ENCODE measurements at places on chromosomes 7 and 10.

GRCh38 chr10:62068464-62068863 lies 167.0 kb downstream of the ARID5B start:
- no peak for DNase-seq
- no peak overlapping the region for H3K27ac ChIP-seq
- H3K4me1 ChIP-seq = peaks cover 2% of the 10 kb centered on the region
- H3K27me3 ChIP-seq = no peaks in the 10 kb centered on the region

DNA sequence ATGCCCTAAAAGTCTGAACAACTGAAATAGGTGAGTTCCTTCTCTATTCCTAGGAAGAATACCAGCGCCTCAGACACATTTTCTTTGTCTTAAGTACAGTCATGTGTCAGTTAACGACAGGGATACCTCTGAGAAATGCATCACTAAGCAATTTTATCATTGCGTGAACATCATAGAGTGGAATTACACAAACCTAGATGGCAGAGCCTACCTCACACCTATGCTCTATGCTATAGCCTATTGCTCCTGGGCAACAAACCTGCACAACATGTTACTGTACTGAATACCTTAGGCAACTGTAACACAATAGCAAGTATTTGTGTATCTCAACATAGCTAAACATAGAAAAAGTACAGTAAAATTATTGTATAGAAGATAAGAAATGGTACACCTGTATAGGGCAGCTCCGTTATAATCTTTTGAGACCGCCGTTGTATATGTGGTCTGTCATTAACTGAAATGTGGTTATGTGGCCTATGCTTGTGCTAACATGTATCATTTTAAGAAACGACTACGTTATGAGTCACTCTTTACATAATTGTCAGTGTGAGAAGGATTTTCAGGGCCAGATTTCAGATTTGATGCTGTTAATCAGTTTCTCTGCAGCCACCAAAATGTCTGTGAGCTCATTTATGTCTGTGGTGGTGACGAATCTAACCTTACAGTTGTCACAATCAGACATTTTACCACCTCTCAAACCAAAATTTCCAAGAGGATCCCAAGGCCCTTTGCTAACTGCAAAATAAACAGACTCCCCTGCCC lies 66.1 kb upstream of the STK17A start:
- no peaks in the 10 kb centered on the region for H3K36me3 ChIP-seq
- no peak overlapping the region for H3K27ac ChIP-seq
- DNase-seq = no peak

DNA sequence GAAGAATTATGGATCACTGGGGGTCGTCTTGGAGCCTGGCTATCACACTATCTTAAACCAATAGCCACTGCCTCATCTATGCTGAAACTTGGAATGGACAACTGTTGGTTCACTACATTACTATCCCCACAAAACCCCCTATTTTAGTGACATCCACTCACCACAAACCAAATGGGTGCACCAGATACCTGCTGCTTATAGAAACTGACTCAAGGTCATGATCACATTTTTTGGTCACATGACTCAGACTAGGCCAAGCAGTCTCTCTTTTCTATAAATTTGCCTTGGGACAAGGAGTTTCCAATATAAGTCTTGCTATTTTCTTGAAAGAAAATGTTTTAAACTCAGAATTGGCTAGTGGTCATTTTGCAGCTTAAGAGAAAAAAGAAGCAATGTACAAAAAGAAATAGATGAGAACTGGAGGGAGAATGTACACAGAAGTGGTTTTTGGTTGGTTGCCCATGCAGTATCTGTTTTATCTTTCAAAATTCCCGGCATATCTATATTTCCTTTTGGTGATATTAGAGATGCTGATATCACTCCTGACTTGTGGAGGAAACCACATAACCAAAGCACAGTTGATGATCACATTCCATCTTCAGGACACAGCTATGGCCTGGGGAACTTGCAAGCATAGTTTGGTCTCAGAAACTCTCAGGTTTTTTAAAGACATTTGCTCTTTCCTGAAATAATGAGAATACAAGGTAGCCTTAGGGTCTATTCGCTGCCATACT lies 85.2 kb upstream of the CACNA2D1 start:
- H3K27me3 ChIP-seq = no peaks in the 10 kb centered on the region
- H3K36me3 ChIP-seq = no peaks in the 10 kb centered on the region
- no peak overlapping the region for H3K4me3 ChIP-seq
- DNase-seq = no peak
- H3K4me1 ChIP-seq = no peaks in the 10 kb centered on the region

DNA sequence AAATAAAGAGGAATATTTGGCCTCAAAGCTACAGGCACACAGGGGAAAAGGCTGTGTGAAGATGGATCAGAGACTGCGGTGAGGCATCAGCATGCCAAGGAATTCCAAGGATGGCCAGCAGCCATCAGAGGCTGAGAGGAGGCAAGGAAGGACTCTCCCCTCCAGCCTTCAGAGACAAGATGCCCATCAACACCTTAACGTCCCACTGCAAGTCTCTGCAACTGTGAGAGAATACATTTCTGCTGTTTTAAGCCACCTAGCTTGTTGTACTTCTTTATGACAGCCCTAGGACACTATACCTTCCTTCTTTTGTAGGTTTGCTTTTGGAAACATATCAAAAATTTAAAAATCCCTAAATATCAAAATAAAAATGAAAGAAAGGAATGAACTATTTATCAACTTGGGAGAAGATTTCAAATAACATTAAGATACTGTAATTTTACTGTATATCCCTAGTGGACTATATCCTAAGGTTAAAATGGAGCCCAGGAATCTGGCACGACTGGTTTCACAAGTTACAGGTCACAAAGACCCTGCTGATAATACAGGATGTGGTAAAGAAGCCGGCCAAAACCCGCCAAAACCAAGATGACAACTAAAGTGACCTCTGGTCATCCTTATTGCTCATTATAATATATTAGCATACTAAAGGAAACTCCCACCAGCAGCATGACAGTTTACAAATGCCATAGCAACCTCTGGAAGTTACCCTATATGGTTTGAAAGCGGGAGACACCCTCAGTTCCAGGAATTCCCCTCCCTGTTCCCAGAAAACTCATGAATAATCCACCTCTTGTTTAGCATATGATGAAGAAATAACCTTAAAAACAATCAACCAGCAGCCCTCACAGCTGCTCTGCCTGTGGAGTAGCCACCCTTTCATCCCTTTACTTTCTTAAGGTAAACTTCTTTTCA lies 185.2 kb downstream of the AVL9 start:
- no peaks in the 10 kb centered on the region for H3K4me1 ChIP-seq
- DNase-seq = no peak
- H3K36me3 ChIP-seq = no peaks in the 10 kb centered on the region

DNA sequence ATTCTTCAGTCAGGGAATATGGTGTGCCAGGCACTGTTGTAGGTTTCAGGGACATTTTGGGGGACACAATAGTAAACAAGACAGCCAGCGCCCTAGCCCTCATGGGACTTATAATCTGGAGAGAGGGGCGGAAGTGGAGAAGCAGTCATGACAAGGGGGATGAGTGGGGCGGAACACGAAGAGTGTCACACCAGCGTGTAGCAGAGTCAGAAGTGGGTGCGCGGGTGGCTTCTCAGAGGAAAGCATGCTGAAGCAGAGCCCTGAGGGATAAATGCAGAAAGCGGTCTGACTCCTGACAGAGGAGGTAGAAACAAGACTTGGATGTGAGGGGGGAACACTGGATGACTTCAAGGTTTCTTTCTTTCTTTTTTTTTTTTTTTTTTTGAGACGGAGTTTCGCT lies 160.3 kb upstream of the LYZL2 start:
- peaks cover 17% of the 10 kb centered on the region for H3K4me1 ChIP-seq
- H3K36me3 ChIP-seq = no peaks in the 10 kb centered on the region
- no peak overlapping the region for H3K4me3 ChIP-seq
- no peak for DNase-seq
- H3K27ac ChIP-seq = no peak overlapping the region
- no peaks in the 10 kb centered on the region for H3K27me3 ChIP-seq

DNA sequence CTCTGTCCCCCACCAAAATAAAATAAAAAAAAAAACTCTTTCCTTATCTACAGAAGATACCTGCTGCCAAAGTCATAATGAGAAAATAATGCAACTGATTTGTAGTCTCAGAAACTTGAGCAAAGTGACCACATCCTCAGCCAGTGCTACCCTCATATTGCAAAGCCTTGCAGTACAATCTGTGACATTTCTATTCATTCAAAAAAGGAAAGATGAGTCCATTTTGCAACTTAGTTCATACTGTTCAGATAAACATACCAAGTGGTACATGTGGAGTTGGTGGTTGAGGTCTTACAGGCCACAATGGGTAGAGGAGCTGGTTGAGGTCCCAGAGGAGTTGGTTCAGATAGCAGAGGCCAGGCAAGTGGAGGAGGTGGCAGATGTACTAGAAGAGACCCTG lies 6.5 kb upstream of the EIF5AL1 start:
- H3K4me1 ChIP-seq = no peaks in the 10 kb centered on the region
- H3K4me3 ChIP-seq = no peak overlapping the region
- no peaks in the 10 kb centered on the region for H3K36me3 ChIP-seq
- H3K27me3 ChIP-seq = peaks cover 11% of the 10 kb centered on the region
- no peak overlapping the region for H3K27ac ChIP-seq

DNA sequence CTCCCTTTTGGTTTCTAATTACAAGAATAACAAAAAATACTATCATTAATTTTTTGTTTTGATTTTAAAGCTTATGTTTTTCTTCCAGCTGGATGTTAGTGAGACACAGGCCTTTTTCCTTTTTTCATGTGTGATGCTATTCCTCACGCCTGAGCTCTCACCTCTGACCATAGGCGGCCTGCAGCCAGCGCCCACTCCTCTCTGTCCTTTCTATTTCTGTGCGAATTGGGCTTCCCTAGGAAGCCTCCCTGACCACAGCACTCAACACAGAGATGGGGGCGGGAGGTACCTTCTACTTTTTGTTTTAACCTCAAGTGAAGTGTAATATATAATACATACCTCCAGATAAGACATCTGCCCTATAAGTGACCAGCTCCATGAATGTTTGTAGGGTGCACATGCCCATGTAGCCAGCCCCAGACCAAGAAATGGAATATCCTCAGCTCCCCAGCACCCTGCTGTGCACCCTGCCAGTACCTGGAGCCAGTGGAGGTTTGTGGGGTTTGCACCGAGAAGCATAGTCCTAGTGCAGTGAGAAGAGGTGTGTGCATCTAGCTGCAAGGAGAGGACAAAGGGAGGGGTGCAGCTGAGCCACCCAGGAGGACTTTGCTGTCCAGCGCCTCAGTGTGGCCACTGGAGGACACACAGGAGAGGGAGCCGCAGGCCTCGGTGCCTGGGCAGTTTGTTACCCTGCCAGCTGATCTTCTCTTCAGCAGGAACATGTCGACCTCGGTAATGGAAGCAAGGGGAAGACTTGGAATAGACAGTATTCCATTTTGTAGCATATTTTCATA lies 38.5 kb downstream of the BNIP3 start:
- H3K4me1 ChIP-seq = no peaks in the 10 kb centered on the region
- H3K4me3 ChIP-seq = no peak overlapping the region
- H3K27ac ChIP-seq = no peak overlapping the region
- peak; percentile 20 for DNase-seq

DNA sequence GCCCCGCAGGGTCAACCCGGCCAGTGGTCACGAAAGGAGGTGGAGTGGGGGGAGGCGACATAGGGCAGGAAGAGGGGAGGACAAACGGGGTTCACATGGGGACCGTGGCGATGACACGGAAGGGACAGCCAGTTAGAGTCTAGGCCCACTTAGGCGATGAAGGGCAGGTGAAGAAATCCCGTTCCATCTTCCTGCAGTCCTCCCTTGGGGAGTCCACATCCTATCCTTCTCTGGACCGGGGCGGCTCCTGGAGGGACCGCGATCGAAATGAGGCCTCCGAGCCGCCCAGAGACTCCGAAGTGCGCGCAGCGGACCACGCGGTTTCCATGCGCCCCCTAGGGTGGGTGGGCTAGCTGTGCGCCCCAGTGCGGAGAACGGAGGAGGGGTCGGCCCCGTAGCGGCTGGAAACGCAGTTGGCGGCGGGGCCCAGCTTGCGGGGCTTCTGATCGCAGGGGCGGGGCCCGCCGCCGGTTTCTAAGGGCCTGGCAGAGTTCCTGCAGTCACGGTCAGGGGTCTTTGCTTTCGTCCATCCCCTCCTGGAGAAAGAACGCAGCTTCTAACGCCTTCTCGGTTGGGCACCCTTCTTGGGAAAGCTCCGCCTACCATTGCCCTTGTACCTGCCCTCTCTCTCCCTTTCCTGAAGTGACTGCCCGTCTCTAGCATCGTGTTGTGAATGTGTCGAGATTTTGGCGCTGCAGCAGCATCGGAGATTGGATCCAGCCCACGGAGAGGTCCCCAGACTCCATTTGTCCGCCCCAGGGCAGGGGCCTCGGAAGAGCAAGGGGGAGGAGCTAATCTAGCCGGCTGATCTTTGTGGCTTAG lies 17.9 kb upstream of the TMEM225B start:
- H3K4me1 ChIP-seq = peaks cover 15% of the 10 kb centered on the region
- H3K27ac ChIP-seq = peak overlapping the region; percentile 39
- peak overlapping the region; percentile 86 for H3K4me3 ChIP-seq
- peak; percentile 57 for DNase-seq
- H3K27me3 ChIP-seq = no peaks in the 10 kb centered on the region
- H3K36me3 ChIP-seq = no peaks in the 10 kb centered on the region

DNA sequence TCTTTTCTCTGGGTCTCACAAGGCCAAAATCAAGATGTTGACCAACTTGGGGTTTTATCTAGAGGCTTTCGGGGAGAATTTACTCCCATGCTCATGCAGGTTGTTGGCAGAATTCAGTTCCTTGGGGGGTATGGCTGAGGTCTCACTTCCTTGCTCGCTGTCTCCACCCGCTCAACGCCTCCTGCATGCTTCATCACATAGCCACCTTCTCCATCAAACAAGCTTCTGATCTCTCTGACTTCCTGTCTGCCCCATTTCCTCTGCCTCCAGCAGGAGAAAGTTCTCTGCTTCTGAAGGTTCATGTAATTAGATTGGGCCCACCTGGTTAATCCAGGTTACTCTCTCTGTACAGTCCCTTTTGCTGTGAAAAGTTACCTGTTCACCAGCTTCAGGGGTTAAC lies 179.1 kb upstream of the FZD1 start:
- H3K27me3 ChIP-seq = no peaks in the 10 kb centered on the region
- no peaks in the 10 kb centered on the region for H3K36me3 ChIP-seq
- peak; percentile 36 for DNase-seq
- H3K4me1 ChIP-seq = peaks cover 24% of the 10 kb centered on the region
- H3K27ac ChIP-seq = no peak overlapping the region
- H3K4me3 ChIP-seq = no peak overlapping the region

GRCh38 chr10:70328967-70329366 lies 45.2 kb upstream of the NPFFR1 start:
- peaks cover 30% of the 10 kb centered on the region for H3K4me1 ChIP-seq
- no peaks in the 10 kb centered on the region for H3K27me3 ChIP-seq
- no peak for DNase-seq
- no peak overlapping the region for H3K27ac ChIP-seq

- H3K4me1 ChIP-seq = no peaks in the 10 kb centered on the region
- no peaks in the 10 kb centered on the region for H3K36me3 ChIP-seq
- no peak overlapping the region for H3K27ac ChIP-seq
These were observed 604.5 kb upstream of the STEAP1 start for GRCh38 chr7:89549768-89550167.

GRCh38 chr10:48414778-48415177 lies 108.3 kb downstream of the MAPK8 start:
- H3K27me3 ChIP-seq = no peaks in the 10 kb centered on the region
- no peak overlapping the region for H3K27ac ChIP-seq
- H3K36me3 ChIP-seq = peaks cover 4% of the 10 kb centered on the region

Measured in T-cell (primary cell).